ENCODE measurements at places on chromosomes 1 and 21. TPM values are rescaled to one million over a fixed set of nuclear protein-coding genes. Genes with fewer than 3 reads are reported as not detected.
A peak's percentile ranks its signal among the peaks of the same experiment; 100 is the strongest.

The ASCL5 gene
- total RNA-seq = not detected

GRCh38 chr1:1292442-1292779 lies 12.2 kb downstream of the SCNN1D start:
- H3K36me3 ChIP-seq = no peaks in the 10 kb centered on the region
- no peak for DNase-seq
- peaks cover 4% of the 10 kb centered on the region for H3K4me1 ChIP-seq
- H3K27ac ChIP-seq = no peak overlapping the region

The TFF2 gene
- total RNA-seq = not detected

The CNKSR1 gene
- total RNA-seq = 1.3 TPM

- H3K4me1 ChIP-seq = no peaks in the 10 kb centered on the region
- H3K36me3 ChIP-seq = peaks cover 1% of the 10 kb centered on the region
- no peak overlapping the region for H3K27ac ChIP-seq
- H3K4me3 ChIP-seq = no peak overlapping the region
- no peak for DNase-seq
- H3K27me3 ChIP-seq = peaks cover 21% of the 10 kb centered on the region
Measured at GRCh38 chr1:18440385-18441226, 40.1 kb upstream of the KLHDC7A start.

DNA sequence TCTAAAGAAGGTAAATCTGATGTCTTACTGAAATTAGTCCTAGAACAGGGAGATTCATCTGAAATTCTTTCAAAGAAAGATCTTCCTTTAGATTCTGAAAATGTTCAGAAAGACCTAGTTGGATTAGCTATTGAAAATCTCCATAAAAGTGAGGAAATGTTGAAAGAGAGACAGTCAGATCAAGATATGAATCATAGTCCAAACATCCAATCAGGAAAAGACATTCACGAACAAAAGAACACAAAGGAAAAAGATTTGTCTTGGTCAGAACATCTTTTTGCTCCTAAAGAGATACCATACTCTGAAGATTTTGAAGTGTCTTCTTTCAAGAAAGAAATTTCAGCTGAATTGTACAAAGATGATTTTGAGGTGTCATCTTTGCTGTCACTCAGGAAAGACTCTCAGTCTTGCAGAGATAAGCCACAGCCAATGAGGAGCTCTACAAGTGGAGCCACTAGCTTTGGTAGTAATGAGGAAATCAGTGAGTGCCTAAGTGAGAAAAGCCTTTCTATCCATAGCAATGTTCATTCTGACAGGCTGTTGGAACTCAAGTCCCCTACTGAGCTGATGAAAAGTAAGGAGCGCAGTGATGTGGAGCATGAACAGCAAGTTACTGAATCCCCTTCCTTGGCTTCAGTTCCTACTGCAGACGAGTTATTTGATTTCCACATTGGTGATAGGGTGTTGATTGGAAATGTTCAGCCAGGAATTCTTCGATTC lies 61.6 kb upstream of the QSOX1 start:
- peaks cover 50% of the 10 kb centered on the region for H3K36me3 ChIP-seq
- peaks cover 3% of the 10 kb centered on the region for H3K4me1 ChIP-seq
- no peak overlapping the region for H3K27ac ChIP-seq
- no peaks in the 10 kb centered on the region for H3K27me3 ChIP-seq
- H3K4me3 ChIP-seq = no peak overlapping the region
- no peak for DNase-seq

The KCNJ15 gene
- 0.17 TPM for total RNA-seq

DNA sequence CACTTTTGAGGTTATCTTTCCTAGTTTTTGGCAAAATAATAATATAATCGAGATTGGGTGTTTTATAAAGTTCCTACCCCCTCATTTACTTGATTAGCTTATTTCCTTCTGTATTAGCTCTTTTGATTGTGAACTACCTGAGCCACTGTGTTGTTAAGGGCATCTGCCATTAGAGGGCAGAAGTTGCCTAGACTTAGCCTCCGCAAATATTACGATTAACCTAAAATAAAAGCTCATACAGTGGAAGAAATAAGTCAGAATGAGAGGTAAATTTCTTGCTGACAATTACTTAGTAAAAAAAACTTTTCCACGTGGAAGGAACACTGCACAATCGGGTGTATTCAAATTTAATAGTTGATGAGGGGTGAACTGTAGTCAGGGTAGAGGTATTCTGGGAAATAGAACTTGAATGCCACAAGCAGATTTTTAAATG lies 2.3 kb downstream of the H3-3A start:
- peak; percentile 56 for DNase-seq
- H3K36me3 ChIP-seq = peaks cover 52% of the 10 kb centered on the region
- H3K4me3 ChIP-seq = peak overlapping the region; percentile 78
- peaks cover 62% of the 10 kb centered on the region for H3K4me1 ChIP-seq

- H3K4me3 ChIP-seq = no peak overlapping the region
- DNase-seq = no peak
- peaks cover 15% of the 10 kb centered on the region for H3K27me3 ChIP-seq
- peaks cover 28% of the 10 kb centered on the region for H3K4me1 ChIP-seq
Measured at GRCh38 chr1:212593821-212594251, 14.7 kb upstream of the ATF3 start.

The GREM2 gene
- 0.26 TPM for total RNA-seq

- peaks cover 2% of the 10 kb centered on the region for H3K27me3 ChIP-seq
- no peaks in the 10 kb centered on the region for H3K36me3 ChIP-seq
- no peak overlapping the region for H3K27ac ChIP-seq
Measured at GRCh38 chr1:61439234-61439633, 285.7 kb downstream of the TM2D1 start.

GRCh38 chr1:192170196-192170984 lies 12.1 kb downstream of the RGS18 start:
- no peaks in the 10 kb centered on the region for H3K36me3 ChIP-seq
- no peaks in the 10 kb centered on the region for H3K27me3 ChIP-seq
- DNase-seq = no peak

GRCh38 chr21:35530766-35531165 lies 481.7 kb upstream of the RUNX1 start:
- no peak for DNase-seq
- H3K4me3 ChIP-seq = no peak overlapping the region
- peaks cover 37% of the 10 kb centered on the region for H3K4me1 ChIP-seq
- peaks cover 2% of the 10 kb centered on the region for H3K36me3 ChIP-seq

DNA sequence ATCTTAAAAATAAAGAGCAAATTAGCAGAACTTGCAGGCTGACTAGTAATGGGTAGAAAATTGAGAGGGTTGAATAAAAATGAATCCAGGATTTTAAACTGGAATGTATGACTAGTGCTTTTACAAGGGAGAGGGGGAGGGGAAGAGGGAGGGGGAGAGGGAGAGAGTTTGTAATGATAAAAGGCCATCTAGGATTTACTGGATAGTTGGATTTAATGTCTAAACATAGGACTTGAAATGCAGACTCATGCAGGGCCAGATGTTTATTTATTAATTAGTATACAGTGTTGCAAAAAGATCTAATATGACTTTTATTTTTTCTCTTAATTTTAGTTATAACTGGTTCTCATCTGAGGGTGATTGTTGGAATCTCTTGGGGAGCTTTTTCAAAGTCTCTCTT lies 4.3 kb downstream of the ZNF326 start:
- H3K4me1 ChIP-seq = peaks cover 52% of the 10 kb centered on the region
- H3K4me3 ChIP-seq = no peak overlapping the region
- H3K36me3 ChIP-seq = peaks cover 13% of the 10 kb centered on the region
- DNase-seq = no peak
- no peaks in the 10 kb centered on the region for H3K27me3 ChIP-seq

DNA sequence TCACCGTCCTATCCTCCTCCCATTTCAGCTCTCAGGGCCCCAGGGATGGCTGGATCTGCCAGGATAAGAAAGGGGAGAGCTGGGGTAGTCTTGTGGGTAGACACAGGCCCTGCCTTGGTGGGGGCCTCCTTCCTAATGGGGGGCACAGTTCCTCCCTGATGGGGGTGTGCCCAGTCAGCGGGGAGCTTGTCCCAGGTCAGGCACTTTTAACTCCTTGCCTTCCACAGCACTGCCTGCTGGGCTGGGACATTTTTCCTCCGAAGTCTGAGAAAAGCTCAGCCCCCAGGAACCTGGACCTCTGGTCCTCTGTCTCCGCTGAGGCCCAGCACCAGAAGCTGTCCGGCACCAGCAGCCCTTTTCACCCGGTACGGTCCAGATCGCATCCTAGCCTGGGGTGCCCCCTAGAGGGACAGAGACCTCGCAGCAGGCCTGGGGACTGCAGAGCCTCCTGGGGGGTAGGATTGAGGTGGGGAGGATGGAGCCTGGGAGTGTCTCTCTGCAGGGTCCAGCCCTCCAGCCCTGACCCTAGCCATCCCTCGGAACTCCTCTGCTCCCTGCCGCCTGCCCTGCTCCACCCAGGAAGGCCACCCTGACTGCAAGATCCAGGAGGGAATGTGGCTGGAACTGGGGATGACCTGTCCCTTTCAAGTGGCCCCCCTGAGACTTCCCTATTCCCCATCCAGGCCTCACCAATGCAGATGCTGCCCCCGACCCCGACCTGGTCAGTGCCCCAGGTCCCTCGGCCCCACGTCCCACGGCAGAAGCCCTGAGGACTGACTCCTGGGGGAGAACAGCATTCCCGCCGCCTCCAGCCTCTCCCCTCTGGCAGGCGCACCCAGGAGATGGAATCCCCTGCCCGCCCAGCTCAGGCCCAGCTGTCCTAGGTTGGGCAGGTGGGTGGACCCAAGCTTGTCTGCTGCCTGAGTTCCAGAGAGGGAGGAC lies 12.0 kb downstream of the MIIP start:
- no peaks in the 10 kb centered on the region for H3K27me3 ChIP-seq
- H3K4me1 ChIP-seq = no peaks in the 10 kb centered on the region
- no peak overlapping the region for H3K4me3 ChIP-seq
- no peak overlapping the region for H3K27ac ChIP-seq

The CACHD1 gene
- 0.33 TPM for total RNA-seq

DNA sequence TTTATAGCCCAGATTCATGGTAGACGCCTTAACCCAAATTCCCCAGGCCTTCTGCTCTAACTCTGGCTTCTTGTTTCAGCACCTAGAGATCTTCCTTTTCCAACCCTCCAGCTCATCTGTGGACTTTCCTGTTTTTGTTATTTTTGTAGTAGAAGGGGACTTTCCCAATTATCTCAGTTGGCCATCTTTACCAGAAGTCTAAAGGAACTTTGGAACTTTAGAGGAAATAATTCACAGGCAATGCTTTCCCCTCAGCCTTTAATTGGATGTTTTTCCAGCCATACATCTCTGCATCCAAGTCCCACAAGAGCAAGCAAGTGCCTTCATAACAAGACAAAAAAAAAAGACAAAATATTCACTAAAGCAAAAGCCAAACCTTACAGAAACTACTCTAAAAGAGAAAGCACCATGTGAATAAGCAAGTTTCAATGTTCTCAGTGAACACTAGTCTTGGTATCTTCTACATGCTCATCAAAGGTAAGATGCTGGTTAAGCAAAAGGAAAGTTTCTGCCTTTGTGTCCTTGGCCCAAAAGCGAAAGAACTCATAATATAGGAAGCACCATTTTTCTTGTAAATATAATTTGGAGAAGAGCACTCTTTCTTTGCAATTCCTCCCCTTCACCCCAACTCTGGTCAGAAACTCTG lies 377.3 kb downstream of the SETD4 start:
- no peak overlapping the region for H3K27ac ChIP-seq
- no peaks in the 10 kb centered on the region for H3K36me3 ChIP-seq
- peaks cover 18% of the 10 kb centered on the region for H3K27me3 ChIP-seq
- H3K4me1 ChIP-seq = peaks cover 4% of the 10 kb centered on the region
- no peak overlapping the region for H3K4me3 ChIP-seq

GRCh38 chr1:228206582-228207351 lies 1.1 kb upstream of the OBSCN start:
- no peaks in the 10 kb centered on the region for H3K36me3 ChIP-seq
- DNase-seq = no peak
- no peak overlapping the region for H3K27ac ChIP-seq
- H3K4me3 ChIP-seq = no peak overlapping the region
- peaks cover 2% of the 10 kb centered on the region for H3K27me3 ChIP-seq

GRCh38 chr21:31201144-31201543 lies 142.9 kb downstream of the TIAM1 start:
- H3K4me1 ChIP-seq = peaks cover 19% of the 10 kb centered on the region
- no peak for DNase-seq
- H3K36me3 ChIP-seq = peaks cover 10% of the 10 kb centered on the region
- no peak overlapping the region for H3K27ac ChIP-seq

GRCh38 chr1:113981962-113982931 lies 3.0 kb downstream of the OLFML3 start:
- H3K27me3 ChIP-seq = no peaks in the 10 kb centered on the region
- DNase-seq = no peak
- no peak overlapping the region for H3K27ac ChIP-seq
- H3K4me1 ChIP-seq = peaks cover 14% of the 10 kb centered on the region
- no peak overlapping the region for H3K4me3 ChIP-seq

The ZFP69 gene
- 3.9 TPM for total RNA-seq

DNA sequence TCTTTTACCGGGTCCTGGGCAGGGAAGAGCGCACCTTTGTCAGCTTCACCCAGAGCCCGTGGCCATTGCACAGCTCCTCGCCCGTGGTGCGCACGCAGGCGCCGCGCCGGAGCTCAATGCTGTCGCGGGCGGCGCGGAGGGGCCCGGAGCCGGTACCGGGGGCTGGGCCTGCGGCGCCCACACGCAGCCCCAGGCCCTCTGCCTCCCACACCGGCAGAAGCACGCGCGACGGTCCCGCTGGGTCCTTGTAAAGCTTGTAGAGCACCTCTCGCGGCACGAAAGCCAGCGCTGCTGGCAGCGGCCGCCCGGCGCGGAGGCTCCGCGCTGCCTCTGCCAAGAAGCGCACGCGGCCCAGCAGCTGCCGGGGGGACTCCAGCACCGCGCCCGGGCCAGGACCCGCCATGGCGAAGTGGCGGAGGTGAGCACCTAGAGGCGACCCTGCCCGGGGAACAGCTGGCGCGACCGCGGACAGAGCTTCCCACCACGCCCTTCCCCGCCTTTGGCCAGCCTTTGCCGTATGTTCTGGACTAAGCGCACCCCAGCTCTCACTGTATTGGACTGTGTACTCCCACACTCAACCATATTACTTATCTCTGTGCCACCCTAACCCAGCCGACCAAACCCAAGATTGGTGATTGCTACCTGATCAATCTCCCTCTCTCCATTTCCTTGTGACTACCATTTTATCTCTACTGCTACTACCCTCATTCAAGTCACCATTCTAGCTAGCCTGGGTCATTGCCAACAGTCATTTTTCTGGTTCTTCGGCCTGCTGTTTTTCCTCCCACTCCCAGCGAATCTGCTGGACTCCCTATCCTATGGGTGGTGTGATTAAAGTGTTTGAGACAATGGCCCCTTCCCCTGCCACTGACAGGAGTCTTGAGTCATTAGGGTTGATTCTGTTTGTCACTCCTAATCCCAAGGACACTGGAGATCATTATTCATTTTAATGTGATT lies at the start of gene HECTD3:
Gene HECTD3, minus strand, starts transcription at position 470 of the 957 bp plus-strand sequence. Its CDS starts 67 bp downstream, at position 403.
- H3K27me3 ChIP-seq = no peaks in the 10 kb centered on the region
- DNase-seq = peak; percentile 80
- H3K36me3 ChIP-seq = peaks cover 20% of the 10 kb centered on the region
- H3K27ac ChIP-seq = peak within 1 kb of the TSS; percentile 92

- no peak for DNase-seq
- peaks cover 11% of the 10 kb centered on the region for H3K36me3 ChIP-seq
- H3K27me3 ChIP-seq = no peaks in the 10 kb centered on the region
- no peak overlapping the region for H3K4me3 ChIP-seq
- peaks cover 8% of the 10 kb centered on the region for H3K4me1 ChIP-seq
Measured at GRCh38 chr1:77585610-77586314, 96.7 kb downstream of the ZZZ3 start.
